ENCODE measurements at places on chromosomes 2 and 18.

DNA sequence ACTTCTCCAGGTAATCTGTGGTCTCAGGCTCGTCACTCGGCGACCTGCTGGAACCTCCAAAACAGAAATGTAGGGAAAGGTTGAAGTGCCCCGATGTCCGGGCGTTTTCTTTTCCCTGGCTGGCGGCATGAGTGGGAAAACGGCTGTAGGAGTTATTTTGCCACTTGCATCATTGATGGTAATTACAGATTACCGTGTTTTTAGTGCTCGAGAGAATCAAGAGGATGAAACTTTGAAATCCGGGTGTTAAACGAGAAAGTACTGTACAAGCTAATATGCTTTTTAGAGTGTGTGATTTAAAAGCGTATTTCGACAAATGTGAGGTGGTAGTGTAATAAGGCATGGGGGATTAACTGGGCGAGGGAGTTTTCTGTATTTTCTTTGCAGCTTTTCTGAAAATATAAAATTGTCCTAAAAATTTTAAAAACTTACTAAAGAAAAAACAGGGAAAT, 819 bp downstream of the GRHL1 start:
- no peak for DNase-seq

DNA sequence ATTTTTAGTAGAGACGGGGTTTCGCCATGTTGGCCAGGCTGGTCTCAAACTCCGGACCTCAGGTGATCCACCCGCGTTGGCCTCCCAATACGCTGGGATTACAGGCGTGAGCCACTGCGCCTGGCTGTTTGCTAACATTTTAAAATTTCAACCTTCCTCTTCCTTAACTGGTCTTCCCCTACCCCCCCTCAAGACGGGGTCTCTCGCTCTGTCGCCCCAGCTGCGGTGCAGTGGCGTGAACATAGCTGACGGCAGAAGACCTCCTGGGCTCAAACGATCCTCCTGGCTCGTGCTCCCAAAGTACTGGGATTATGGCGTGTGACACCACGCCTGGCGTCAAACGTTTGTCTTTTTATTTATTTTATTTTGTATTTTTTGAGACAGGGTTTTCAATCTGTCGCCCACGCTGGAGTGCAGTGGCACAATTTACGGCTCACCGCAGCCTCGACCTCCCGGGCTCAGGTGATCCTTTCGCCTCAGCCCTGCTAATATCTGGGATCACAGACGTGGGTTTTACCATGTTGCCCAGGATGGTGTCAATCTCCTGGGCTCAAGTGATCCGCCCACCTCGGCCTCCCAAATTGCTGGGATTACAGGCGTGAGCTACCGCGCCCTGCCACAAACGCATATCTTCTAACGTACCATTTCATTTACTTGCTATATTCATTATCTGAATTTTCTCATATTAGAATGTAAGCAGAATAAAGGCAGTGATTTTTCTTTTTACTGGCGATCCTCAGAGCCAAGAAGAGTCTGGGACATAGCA, 984 bp upstream of the MSH2 start:
- DNase-seq = no peak

- DNase-seq = no peak
Observed at GRCh38 chr2:236776206-236776605, 206.6 kb downstream of the ACKR3 start.

- no peak for DNase-seq
Observed at GRCh38 chr2:188267776-188268175, 23.9 kb upstream of the GULP1 start.

Data from stimulated activated CD4-positive, alpha-beta T cell treated with anti-CD3 and anti-CD28 coated beads, Interleukin-12 subunit alpha, Interleukin-12 subunit beta, amount 100 ng/mL, for 24 hours (primary cell).